Stimulated activated CD8-positive, alpha-beta memory T cell treated with anti-CD3 and anti-CD28 coated beads, Interleukin-7, amount 100 ng/mL, for 4 hours (primary cell): ENCODE measurements at places on chromosomes 5 and 9.

DNA sequence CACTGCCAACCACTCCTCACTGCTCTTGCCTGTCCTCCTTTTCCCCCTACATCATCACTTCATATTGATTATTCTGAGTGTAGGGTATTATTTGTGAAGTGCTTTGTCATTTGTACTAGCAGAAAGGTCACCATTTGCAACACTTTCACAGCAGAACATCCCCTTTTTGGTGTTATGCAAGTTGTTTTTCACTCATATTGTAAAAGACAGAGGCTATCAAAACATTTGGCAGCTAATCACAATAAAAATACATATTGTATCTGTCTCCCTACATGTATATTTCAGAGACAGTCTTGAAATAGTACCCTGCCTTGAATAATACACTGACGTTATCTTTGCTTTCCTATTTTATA, 82.3 kb downstream of the ANXA1 start:
- no peak for DNase-seq

GRCh38 chr5:176564002-176564401, 14.9 kb downstream of the CDHR2 start:
- DNase-seq, result no peak

- no peak for DNase-seq
Observed at GRCh38 chr9:137416563-137417151, 6.3 kb downstream of the EXD3 start.

- DNase-seq, result no peak
Observed at GRCh38 chr9:111992523-111992922, 95.9 kb downstream of the UGCG start.

DNA sequence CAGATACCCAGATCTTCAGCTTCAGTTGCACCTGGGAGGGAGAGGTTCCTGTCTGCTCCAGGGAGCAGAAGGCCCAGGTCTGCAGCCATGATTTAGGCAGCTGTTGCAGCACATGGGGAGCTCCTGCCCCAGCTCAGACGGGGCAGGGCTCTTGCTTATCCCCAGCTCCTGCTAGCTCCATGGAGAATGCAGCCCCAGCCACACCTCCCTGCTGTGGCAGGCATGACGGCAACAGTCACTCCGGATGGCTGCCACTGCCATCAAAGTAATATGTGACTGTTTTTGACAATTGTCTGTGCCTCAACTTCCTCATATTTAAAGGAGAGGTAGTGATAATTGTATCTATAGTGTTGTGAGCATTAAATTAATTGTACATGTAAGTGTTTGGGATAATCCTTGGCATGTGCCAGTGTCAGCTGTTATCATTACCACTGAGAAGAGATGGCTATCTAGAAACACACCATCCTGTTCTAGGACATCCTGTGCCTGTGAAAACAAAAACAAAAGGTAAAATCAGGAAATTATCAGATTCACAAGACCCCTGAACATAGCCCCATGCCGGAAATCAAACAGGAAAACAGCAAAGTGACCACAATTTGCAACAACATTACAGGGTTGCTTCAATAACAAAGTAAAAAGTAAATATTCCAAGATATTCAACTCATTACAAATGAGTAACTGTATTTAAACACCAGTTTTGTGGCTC, 1048.8 kb upstream of the ACO1 start:
- no peak for DNase-seq

- DNase-seq, result no peak
Observed at GRCh38 chr9:133563291-133563796, 28.8 kb downstream of the ADAMTSL2 start.

DNA sequence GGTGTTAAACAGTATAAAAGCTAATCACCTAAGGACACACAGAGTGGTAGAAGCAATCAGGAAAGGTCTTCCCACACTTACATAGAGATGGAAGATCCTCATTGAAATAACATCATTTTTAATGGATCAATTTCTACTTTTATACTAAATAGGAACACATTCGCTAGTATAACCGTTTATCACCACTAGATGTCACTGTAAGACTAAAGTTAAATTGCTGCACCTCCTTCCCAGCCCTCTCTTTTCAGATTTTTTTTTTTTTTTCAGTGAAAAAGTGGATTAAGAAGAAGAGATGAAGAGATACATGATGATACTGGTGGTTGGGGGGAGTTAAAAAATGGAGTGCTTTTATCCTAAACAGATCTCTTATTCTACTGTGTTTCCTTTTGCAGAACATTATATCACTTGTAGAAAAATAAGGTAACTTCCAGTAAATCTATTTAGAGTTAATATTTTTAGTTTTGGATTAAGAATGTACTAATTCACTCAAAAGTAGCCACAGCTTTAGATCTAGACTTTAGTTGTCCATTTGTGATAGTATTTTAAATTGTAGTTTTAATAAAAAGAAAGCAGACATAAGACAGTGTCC, 116.9 kb upstream of the ARRDC3 start:
- DNase-seq, result no peak

- DNase-seq, result no peak
Observed at GRCh38 chr5:135964670-135965320, 10.0 kb upstream of the LECT2 start.

DNA sequence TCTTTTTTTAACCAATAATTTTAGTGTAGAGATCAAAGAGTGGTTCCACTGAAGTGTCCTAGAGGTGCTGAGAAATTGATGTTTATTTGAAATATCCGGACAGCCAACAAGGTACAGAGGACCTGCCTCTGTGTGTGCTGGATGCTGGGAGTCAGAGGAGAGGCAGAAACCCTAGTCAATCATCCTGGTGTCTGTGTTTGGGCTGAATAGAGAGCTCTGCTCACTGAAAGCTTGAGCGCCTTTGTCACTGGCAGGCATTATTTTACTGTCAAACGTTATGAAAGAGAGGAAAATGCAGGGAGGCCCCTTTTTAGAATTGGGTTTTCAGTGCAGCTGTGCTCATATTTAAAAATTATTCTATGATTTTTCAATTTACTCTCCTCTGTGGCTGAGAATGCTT, 480.3 kb upstream of the TYRP1 start:
- no peak for DNase-seq

- DNase-seq, result no peak
Observed at GRCh38 chr9:91897201-91897600, 52.8 kb downstream of the ROR2 start.

DNA sequence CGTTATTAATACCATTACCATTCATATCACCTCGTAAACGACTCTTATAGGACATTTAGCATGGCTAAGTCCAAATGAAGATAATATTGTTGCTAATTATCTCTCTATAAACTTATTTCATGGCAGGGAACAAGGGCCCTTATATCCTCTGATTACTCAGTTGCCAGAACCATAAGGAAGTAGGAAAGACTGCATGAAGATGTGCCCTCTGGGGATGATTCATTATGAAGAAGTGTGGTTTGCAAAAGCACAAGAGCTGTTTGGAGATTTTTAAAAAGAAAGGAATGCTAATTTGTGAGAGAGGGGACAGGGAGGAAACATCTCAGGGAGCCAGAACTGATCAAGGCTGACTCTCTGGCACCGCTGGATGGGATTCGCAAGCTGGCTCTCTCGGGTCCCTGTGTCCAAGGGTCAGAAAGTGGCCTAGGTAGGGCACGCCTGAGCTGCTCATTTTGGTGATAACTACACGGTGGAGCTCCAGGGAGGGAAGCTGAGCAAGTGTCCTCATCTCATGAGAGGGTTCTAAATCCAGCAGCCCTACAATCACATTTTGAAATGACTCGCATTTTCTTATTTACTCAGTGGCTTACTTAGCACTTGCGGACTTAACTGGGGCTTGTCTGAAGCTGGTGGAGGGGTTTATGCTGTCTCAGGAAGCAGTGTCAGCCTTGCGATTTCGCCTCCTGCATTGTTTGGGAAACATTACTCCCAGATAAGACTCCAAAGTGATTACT, 136.8 kb downstream of the C5orf15 start:
- no peak for DNase-seq

- no peak for DNase-seq
Observed at GRCh38 chr9:135254176-135255032, 166.9 kb downstream of the OLFM1 start.

DNA sequence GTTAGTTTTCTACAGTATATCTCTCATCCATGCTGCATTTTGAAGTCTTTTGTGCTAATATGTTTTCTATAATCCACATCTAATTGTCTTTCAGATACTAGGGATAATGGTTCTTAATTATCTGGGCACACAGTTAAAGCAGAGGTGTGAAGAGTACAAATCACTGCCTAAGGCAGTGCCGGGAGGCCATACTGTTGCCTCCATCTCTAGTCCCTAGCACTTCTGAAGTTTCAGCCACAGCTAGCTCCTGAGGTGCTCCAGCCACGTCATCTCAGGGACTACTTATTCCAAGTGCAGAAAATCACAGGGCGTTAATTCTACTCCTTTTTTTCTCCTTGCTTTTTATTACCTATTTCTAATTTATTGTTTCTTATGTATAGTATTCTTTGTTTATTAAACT, 760.0 kb upstream of the FAM174A start:
- DNase-seq, result no peak

- DNase-seq, result peak; percentile 2
Observed at GRCh38 chr9:125889476-125890419, 142.6 kb downstream of the PBX3 start.

DNA sequence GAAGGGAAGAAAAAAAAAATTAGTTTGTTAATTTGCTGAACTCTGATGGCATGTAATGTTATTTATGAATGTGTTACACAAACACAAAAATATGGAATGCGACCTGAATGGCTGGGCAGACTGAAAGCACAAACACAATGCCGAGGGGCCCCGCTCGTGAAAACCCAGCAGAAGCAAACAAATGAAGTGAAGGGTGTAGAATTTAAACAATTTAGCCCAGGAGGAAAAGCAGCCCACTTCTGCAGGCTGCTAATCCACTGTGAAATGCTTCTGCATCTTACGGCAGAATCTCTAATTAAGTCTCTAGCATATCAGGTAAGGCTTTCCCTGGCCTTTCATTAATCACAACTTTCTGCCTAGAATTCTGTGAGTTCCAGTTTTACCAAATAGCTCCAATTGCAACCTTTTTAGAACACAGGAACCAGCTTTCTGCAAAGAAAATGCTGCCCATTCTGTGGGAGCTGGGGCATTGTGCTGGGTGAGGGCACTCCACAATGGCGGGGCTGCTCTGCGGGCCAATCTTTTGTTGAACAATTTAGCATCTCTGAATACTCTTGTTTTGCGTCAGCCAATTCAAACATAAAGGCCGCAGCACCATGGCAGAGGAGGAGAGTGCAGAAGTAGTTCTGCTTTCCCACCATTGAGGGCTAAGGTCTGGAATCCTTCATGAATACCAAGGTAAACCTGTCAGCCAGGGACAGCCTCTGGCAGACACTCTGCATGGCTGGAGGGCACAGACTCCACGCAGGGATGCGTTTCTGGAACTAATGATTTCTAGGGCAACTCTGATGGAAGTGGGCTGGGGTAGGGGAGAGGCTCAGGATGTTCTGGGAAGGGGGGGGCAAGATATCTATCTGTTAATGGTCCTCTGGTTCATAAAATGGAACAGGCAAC, 66.4 kb downstream of the PTCH1 start:
- no peak for DNase-seq

GRCh38 chr5:51882647-51883046, 499.4 kb downstream of the ISL1 start:
- no peak for DNase-seq

- DNase-seq, result no peak
Observed at GRCh38 chr5:171595401-171595800, 176.0 kb downstream of the FGF18 start.

- no peak for DNase-seq
Observed at GRCh38 chr9:132301521-132301920, 53.3 kb downstream of the SETX start.

DNA sequence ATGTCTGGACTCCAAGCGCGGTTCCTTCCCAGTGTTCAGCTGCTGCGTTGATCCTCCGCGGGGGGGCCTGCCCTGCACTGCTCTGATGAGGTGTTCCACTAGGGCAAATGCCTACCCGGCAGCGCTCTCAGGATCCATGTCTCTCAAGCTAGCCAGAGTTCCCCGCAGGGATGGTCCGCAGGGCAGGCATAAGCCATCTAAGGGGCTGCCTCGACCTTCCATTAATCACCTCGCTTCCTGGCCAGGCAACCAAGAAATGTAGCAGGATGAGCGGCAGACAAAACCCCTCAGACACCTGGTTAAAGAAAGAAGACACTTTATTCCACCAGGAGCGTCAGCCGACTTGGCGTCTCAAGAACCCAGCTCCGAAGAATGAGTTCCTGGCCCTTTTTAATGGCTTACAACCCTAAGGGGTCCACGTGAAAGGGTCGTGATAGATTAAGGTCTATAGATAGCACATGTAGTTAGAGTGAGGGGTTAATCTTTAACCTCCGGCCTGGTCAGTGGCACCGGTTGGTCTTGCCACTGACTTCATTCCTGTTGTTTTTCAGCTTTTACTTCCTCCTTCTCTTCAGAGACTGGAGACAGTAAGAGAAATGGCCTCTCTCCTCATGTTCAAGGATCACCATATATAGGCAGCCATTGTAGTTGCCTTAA, 47.2 kb upstream of the COX7C start:
- DNase-seq, result no peak

GRCh38 chr9:122355336-122355875, 15.4 kb upstream of the PTGS1 start:
- DNase-seq, result no peak

DNA sequence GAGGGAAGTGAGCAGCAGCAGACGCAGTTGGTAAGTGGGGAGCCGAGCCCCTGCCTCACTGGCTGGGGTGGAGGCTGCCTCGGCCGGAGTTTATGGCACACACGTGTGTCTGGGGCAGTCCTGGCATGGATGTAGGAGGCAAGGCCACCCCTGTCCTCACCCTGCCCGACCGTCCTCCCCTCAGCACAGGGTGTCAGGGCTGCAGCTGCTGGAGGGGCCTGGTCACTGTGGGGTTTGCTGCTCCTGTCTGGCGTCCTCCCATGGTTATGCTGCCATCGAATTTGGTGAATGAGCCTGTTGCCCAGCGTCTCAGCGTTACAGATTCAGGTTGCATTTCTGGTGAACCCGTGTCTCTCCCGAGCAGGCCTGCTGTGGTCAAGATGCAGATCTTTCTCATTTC, 32.4 kb downstream of the CEP72 start:
- no peak for DNase-seq

- no peak for DNase-seq
Observed at GRCh38 chr5:38113880-38114279, 144.5 kb upstream of the EGFLAM start.

DNA sequence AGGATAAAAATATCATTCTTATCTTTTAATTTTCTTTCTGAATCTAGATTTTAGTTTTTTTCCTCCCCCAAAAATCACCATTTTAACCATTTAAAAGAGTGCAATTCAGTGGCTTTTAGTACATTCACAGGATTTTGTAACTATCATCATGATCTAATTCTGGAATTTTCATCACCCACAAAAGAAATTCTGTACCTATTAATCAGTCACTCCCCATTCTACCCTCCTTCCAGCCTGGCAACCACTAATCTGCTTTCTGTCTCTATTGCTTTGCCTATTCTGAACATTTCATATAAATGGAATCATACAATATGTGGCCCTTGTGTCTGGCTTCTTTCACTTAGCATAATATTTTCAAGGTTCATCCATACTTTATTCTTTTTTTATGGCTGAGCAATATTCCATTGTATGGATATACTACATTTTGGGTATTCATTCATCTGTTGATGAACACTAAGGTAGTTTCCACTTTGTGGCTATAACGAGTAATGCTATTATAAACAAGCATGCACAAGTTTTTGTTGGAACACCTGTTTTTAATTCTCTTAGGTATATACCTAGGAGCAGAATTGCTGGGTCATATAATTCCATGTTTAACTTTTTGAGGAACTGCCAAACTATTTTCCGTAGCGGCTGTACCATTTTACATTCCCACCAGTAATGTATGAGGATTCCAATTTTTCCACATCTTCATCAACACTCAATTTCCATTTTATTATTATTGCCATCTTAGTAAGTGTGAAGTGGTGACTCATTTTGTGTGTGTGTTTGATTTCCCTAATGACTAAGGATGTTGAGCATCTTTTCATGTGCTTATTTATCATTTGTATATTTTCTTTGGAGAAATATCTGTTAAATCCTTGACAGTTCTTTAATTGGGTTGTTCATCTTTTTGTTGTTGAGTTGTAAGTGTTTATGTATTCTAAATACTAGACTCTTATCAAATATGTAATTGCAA, 340.3 kb downstream of the CWC27 start:
- DNase-seq, result no peak
